Stimulated activated CD4-positive, alpha-beta T cell treated with anti-CD3 and anti-CD28 coated beads, Interleukin-15, amount 100 ng/mL, for 48 hours (primary cell): ENCODE measurements at places on chromosomes 2 and 18.

DNA sequence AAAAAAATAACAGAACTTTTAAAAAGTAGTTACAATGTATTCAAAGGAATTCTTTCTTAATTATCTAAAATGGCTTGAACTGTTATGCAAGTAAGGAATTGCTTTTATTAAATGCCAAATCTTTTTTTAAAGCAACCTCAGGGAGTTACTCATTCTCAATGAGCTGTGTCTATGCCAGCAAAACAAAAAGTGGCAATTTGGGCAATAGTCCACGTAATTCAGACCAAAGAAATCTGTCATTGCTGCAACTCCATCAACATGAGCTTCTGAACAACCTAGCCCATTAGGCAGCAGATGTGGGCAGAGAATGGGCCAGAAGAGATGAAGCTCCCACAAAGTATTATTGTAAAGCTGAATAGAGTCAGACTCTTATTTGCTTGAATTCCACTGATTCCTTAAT lies 118.4 kb downstream of the ALK start:
- no peak for DNase-seq

GRCh38 chr18:63676526-63677323 lies 15.0 kb upstream of the SERPINB3 start:
- DNase-seq = no peak

DNA sequence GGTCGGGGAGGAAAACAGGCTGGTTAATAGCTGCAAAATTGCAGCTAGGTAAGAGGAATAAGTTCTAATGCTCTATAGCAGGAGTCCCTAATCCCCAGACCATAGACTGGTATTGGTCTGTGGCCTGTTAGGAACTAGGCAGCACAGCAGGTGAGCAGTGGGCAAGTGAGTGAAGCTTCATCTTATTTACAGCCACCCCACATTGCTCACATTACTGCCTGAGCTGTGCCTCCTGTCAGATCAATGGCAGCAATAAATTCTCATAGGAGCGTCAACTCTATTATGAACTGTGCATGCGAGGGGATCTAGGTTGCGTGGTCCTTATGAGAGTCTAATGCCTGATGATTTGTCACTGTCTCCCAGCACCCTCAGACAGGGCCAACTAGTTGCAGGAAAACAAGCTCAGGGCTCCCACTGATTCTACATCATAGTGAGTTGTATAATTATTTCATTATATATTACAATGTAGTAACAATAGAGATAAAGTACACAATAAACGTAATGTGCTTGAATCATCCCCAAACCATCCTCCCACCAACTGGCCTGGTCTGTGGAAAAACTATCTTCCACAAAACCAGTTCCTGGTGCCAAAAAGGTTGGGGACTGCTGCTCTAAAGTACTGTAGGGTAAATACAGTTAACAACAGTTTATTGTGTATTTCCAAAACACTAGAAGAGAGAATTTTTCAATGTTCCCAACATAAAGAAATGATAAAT lies 91.7 kb upstream of the TFCP2L1 start:
- DNase-seq = no peak

DNA sequence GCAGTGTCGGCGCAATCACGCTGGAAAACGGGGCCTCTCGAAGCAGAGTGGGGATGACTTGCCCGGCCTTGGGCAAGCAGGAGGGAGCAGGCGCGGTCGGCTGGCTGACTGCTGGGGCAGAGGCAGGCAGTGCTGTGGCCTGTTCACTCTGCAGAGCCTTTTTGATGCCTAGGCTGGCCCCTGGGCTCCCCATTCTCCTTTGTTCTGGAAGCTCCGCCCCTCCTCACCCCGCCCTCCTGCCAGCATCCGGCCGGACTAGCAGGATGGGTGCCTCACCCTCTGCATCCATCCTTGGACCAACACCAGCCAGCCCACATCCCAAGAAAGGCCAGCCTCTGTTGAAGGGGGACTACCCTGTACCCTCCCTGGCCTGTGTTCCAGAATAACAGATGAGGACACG lies at the start of gene ASPRV1:
Gene ASPRV1, minus strand, starts transcription at position 136 of the 400 bp plus-strand sequence. CDS start 195 bp downstream, outside the sequence.
- DNase-seq = no peak

DNA sequence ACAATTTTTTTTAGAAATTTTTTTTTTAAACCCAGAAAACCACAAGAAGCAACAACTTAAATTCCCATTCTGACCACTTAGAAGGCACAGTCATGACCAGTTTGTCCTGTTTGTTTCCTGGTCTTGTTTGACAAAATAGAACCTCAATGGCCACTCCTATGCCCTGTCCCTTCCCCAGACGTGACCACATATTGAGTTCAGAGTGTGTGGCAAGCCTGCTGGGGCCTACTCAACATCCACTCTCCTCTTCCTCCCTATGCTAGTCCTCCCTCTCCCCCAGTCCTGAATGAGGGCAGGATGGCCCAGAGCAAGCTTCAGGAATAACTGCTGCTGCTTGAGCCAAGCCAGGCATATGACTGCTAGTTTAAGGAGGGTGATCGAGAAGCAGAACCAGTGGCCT lies 89.6 kb downstream of the PRELID3A start:
- DNase-seq = no peak

DNA sequence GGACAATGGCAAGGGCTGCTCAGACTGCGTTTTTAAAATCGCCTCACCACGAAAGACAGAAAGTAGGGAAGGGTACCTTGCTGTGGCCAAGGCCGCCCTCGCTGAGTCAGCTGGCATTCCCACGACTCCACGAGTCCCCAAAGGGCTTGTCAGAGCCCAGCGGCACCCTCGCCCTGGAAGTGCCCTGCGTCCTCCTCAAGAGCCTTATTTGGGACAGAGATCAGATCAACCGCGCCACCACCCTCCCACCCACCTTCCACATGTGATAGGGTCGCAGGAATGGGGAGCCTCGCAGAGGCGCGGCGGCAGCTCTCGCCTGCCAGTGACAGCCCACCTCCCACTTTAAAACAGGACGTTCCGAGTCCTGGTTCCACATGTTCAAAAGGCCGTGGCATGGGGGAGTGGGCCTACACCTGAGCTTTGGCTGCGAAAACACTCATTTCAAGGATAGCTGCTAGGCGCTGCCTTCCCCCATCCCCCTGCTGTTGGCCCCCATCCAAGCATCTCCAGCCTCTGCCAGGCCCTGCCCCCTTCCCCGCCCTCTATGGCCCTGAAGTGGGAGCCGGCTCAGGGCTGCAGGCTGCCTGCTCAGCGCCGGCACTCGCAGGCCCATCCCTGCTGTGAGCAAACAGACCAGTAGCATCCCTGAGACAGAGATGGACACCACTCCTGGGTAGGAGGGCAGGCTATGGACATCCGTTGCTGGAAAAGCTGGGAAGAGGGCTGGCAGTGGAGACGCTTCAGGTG lies 38.1 kb upstream of the ARHGEF4 start:
- no peak for DNase-seq

GRCh38 chr2:127581516-127582490 lies 46.3 kb downstream of the MYO7B start:
- no peak for DNase-seq

- DNase-seq = no peak
Measured at GRCh38 chr2:60507211-60507965, 46.1 kb downstream of the BCL11A start.

DNA sequence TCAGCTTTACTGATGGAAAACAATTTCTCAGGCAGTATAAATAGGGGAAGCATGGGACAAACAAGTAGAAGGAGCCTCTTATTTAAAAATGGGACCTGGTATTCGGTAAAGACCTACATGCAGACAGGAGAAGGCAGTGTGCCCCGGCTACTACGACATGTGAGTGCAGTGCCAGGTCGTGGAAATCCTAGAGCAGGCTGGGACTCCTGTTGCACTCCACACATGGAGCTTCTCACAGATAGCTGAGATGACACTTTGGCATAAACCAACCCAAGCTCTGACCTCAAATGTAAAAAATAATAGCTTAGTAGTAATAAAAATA lies 885 bp upstream of the DSEL start:
- no peak for DNase-seq

DNA sequence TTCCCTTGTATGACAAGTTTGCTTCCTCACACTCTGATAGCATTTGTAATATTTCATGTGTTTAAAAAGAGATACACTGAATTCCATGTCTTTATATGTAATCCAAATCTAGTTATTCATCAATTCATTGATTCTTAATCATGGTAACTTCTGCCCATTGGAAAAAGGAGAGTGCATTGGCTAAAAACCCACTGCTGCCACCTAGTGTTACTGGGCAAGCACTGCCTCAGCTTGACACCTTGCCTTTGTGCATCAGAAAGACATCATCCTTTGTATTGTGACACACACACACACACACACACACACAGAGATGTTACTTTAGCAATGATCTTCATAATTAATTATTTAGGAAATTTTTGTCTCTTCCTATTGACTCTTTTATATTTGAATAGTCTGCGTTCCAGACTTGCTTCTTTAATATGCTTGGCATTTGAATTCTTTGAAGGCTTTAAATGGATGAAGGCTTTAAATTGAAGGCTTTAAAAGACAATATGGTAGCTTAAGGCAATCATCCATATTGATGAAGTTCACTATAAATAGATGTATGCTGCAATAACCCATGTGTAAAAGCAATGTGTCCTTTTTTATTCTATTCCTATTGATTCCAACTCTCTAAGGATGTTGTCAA lies 414.2 kb upstream of the CHST9 start:
- DNase-seq = peak; percentile 4

DNA sequence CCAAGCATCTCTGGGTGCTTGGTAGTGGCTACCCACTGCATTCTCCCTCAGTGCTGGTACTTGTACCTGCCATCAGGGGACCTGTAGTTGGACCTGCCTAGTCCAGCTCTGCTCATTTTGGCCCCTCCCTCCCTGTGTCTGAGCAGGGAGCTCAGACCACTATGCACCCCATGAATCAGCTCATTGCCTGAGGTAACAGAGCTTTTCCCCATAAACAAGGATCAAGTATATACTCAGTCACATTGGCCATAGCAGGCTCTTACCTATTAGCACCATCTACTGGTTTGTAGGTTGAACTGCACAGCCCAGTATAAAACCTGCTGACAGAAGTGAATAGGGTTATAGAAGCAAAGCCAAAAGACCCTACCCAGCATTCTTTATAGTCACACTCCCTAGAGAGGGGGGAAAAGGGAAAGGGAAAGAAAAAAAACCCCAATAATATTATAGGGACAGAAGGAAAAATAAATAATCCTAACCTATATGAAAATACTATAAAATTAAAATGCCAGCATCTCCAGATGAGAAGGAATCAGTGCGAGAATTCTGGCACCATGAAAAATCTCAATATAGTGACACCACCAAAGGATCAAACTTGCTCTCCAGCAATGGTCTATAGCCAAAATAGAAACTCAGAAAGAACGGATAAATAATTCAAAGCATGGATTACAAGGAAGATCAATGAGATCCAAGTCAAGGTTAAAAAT lies 6.9 kb upstream of the FLACC1 start:
- DNase-seq = peak; percentile 16

DNA sequence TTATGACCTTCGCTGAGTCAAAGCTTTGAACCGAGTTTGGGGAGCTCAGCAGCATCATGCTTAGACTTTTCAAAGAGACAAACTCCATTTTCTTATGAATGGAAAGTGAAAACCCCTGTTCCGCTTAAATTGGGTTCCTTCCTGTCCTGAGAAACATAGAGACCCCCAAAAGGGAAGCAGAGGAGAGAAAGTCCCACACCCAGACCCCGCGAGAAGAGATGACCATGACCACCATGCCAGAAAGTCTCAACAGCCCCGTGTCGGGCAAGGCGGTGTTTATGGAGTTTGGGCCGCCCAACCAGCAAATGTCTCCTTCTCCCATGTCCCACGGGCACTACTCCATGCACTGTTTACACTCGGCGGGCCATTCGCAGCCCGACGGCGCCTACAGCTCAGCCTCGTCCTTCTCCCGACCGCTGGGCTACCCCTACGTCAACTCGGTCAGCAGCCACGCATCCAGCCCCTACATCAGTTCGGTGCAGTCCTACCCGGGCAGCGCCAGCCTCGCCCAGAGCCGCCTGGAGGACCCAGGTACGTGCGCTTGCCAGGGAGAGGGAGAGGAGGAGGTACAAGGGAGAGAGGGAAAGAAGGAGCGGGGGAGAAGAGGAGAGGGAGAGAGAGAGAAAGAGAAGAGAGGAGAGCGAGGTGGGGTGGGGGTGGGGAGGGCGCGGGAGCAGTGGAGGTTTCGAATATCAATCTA lies at the start of gene DLX1:
Gene DLX1, plus strand, starts transcription at position 48 of the 700 bp plus-strand sequence. Its CDS starts 171 bp downstream, at position 219.
- no peak for DNase-seq

DNA sequence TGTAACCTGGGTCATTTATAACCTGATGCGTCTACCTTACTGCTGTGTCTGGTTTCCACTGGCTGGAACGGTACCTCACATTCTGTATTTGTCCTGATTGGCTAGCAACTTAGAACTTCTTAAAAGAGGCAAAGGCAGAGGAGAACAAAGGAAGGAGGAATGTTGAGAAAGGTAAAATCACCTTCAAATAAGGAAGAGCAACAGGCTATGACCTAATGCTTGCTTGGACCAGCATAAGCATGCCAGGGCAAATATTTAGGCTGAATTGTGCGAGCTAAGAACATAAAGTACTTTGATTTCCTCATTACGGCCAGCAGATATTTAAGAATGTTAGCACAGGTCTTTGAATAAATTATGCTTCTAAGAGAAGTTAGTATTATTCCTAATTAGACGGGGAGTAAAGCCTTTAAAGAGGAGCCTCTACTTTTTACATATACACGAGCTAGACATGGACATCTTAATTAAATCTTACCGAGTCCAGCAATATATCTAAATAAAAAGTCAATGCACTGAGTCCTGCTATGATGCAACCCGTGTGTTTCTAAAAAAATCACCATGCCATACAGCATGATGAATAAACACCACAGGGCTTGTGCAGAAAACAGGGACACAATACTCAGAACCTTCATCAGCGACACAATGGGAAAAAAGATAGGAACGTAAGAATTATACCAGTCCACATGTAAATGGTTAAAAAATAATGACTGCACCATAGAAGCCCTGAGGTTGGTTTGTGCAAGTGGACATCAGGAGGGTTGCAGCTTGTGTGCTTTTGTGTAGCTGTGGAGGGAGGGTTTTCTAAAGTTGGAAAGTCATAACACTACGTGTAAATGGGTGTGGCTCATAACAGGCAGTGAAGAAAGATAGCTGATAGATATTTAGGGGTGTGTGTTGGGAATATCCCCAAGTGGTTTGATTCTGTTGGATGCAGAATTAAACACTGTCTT lies 14.2 kb downstream of the SEPTIN2 start:
- DNase-seq = no peak

DNA sequence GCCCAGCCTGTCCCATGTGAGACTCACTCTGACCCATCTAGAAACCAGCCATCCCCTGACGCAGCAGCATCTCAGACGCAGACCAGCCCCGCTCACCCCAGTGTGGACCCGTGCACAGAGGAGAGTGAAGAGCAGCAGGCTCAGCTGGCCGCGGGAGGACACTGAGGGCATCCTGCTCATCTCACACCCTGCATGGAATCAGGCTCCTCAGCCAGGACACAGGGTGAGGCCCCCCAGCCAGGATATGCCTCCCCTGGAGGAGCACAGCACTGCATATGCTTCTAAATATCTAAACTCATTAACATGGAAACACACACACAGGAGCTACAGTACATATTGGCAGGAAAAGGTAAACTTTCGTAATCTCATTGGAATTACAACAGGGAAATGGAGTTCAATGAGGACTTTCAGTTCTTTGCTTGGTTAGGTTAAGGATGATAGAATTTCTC lies 34.4 kb downstream of the NEMP2 start:
- no peak for DNase-seq

GRCh38 chr2:240205348-240205747 lies 64.9 kb upstream of the OTOS start:
- DNase-seq = peak; percentile 72
